Substantia nigra (tissue), 51 donors: ENCODE measurements at places on chromosomes 7 and 10.

- no peak for DNase-seq
Observed at GRCh38 chr10:116300542-116300941, 23.7 kb upstream of the CCDC172 start.

- DNase-seq = no peak
Observed at GRCh38 chr7:155203882-155204691, 93.6 kb upstream of the INSIG1 start.

- DNase-seq = no peak
Observed at GRCh38 chr10:95783741-95784140, 27.8 kb downstream of the ENTPD1 start.

- no peak for DNase-seq
Observed at GRCh38 chr7:90631502-90631901, 35.4 kb downstream of the CDK14 start.

DNA sequence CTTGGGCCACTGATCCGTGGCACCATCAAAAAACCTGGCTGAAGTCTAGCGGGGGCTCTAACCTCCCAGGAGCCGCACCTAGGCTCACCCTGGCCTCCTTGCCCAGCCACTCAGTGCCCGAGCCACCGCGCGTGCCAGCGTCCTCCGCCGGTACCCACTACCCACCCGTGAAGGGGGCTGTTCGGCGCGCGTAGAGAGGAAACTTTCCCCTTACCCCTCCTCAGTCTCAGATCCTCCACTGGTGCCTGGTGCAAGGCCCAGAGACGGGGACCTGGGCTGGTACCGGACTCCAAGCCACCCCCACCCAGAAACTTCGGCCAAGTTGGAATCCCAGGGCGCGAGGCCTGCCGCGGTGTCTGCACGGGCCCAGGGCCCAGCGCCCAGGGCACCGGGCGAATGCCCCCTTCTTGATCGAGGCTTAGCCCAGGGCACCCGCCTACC lies 3.5 kb upstream of the EBF3 start:
- DNase-seq = no peak

- DNase-seq = no peak
Observed at GRCh38 chr10:51617576-51618235, 81.7 kb downstream of the CSTF2T start.

- peak; percentile 8 for DNase-seq
Observed at GRCh38 chr7:142626420-142627035, 122.7 kb upstream of the PRSS1 start.

GRCh38 chr7:18861514-18862118 lies 255.8 kb downstream of the TWIST1 start:
- no peak for DNase-seq

DNA sequence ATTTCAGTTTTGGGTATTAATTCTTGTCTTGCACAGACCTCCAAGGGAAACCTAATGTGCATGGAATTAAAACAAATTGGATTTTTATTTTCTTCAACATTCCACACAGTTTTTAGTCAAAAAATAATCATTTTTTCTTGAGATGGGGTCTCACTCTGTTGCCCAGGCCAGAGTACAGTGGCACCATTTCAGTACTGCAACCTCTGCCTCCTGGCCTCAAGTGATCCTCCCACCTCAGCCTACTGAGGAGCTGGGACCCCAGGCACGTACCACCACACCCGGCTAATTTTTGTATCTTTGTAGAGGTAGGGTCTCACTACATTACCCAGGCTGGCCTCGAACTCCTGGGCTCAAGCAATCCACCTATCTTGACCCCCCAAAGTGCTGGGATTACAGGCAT lies 4.9 kb downstream of the BAIAP2L1 start:
- DNase-seq = no peak

DNA sequence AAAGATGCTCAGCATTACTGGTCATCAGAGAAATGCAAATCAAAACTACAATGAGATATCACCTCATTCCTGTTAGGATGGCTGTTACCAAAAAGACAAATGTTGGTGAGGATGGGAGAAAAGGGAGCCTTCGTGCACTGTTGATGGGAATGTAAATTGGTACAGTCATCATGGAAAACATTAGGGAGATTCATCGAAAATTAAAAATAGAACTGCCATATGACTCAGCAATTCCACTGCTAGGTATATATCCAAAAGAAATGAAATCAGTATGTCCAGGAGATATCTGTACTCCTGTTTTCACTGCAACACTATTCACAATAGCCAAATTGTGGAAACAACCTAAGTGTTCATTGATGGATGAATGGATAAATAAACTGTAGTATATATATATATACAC lies 228.1 kb downstream of the ACTR3B start:
- DNase-seq = no peak

GRCh38 chr10:96416643-96417042 lies 57.8 kb upstream of the OPALIN start:
- DNase-seq = peak; percentile 14

GRCh38 chr10:3873728-3874461 lies 88.9 kb upstream of the KLF6 start:
- DNase-seq = no peak

GRCh38 chr10:133356549-133357284 lies 1.1 kb downstream of the FUOM start:
- DNase-seq = no peak

DNA sequence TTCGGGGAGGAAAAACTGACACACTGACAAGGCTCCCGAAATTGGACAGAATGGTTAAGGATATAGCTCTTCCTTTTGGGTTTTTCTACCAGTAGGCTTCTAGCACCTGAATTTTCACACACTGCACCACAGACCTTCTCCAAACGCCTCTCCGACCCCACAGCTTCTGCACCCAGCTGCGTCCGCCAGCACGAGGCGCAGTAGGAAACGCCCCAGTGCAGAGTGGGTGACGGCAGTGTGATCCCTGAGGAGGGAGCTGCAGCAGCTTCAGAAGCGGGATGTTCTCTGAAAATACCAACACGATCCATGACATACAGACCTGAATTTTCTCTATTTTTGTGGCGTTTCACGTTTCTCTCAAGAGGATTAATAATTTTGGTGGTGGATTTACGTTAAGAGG lies 25.9 kb downstream of the HSPB1 start:
- no peak for DNase-seq

DNA sequence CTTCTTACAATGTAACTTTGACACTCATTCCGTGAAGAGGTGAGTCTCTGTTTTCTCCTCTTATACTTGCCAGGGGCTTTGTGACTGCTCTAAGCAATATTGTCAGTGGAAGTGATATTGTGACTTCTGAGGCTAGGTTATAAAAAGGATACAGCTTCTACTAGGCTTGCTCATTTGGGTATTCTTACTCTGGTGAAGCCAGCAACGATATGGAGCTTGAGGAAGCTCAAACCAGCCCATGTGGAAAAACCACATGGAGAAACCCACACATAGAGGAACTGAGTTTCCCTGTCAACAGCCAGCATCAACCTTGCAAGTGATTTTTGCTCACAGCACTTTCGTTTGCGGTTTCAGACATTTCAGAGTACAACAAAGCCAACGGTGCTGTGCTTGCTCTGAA lies 149.6 kb upstream of the SEMA3E start:
- no peak for DNase-seq

- DNase-seq = no peak
Observed at GRCh38 chr10:132538031-132538789, 623 bp downstream of the INPP5A start.

DNA sequence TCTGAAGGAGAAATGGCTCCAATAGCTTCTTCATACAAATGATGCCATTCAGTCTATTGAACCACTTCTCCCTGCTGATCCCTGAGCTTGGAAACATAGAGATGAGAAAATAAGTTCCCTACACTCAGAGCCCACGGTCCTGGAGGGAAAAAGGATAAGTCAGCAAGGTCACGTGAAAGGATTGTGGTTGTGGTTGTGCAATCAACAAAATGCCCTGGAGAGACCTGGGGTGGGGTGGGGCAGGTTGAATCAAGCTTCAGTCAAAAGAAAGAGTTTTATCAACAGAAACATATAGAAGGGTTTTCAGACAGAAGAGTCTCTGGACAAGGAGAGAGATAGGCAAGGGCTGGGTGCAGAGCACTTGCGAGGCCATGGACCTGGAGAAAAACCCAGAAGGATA lies 30.1 kb downstream of the C10orf90 start:
- no peak for DNase-seq

DNA sequence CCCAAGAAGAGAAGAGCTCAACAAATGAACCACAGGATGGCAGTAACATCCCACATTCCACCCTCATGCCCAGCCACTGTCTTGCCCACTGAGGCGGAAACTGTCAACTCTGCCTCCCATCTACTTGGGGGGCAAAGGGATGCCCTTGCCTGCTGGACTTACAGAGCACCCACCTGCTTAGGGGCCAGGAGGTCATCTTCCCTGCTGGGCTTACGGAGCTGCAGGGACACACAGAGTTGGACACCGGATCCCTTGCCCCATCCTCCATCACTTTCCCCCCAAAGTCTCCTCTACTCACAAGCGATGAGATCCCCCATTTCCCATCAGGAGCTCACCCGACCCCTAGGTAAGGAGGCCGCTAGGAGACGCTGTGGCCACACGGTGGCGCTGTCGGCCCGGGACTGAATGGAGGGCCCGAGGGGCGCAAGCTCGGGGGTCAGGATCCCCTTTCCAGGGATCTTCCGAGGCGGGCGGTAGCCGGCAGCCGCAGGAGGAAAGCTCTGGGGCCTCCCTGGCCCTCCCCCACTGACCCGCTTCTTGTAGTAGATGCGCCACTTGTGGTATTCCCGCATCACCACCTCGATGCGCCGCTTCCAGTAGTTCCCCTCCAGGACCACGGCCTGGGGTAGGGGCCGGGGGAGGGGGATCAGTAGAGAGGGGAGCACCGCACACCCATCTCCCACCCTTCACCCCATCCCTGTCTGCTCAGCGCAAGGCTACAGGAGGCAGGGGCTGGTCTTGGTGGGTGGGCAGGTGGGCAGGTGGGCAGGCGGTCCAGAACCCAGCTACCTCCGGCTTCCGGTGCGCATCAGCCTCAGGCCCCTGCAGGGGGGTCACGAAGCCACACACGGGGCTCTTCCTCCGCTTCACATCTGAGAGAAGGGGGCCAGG lies 17.3 kb downstream of the MLXIPL start:
- DNase-seq = no peak

- DNase-seq = no peak
Observed at GRCh38 chr7:148587076-148587475, 3.5 kb upstream of the C7orf33 start.

DNA sequence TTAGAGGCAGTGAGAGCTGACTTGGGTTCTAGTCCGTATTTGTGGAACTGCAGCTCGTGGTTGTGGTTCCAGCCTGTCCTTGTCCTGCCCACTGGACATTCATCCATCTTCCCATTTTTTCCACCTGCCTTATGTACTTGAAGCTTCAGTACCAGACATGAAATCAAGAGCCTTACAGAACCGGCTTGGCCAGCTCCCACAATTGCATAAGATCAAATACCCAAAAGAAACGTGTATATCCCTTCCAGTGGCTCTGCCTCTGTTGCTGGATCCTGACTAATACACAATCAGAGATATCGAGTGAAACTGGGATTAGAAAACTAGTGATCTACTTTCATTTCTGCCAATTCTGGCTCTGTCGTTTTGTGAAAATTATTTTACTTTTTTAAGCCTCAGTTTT lies 23.8 kb upstream of the LIPA start:
- DNase-seq = no peak

DNA sequence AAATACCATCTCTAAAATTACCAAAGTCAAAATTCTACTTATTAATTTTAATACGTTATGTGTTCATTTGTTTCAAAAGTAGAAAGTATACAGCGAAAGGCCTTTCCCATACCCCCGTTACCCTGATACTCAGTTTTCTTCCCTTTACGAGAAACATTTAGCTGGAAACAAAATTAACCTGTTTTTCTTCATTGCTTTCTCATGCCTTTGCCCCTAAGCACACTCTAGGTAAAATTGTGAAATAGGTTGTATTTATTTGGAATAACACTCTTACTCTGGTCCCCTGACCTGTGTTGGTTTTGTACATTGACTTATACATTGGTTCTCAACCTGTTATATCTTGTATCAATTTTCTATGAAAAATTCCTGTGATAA lies 47.1 kb downstream of the GLCCI1 start:
- no peak for DNase-seq

- DNase-seq = no peak
Observed at GRCh38 chr10:72612203-72612826, 13.6 kb downstream of the MICU1 start.

DNA sequence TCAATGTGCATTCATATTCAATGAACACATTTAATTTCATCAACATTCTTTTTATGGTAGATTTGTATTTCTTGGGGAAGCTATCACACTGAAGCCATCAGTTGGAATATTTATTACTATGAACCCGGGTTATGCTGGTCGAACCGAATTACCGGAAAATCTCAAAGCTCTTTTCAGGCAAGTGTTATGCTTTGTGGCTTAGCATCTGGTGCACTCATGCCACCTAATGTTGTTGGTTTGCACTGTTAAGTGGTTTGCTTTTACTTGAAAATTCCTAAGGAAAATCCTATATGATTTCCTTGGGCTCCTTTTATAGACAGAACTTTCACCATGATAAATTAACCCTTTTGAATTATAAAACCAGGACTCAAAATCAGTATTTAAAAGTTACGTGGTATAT lies 147.9 kb downstream of the DNAH11 start:
- no peak for DNase-seq

- no peak for DNase-seq
Observed at GRCh38 chr7:143497008-143497795, 19.5 kb downstream of the TAS2R41 start.

GRCh38 chr7:149719050-149719899 lies 54.1 kb downstream of the ZNF467 start:
- DNase-seq = no peak

DNA sequence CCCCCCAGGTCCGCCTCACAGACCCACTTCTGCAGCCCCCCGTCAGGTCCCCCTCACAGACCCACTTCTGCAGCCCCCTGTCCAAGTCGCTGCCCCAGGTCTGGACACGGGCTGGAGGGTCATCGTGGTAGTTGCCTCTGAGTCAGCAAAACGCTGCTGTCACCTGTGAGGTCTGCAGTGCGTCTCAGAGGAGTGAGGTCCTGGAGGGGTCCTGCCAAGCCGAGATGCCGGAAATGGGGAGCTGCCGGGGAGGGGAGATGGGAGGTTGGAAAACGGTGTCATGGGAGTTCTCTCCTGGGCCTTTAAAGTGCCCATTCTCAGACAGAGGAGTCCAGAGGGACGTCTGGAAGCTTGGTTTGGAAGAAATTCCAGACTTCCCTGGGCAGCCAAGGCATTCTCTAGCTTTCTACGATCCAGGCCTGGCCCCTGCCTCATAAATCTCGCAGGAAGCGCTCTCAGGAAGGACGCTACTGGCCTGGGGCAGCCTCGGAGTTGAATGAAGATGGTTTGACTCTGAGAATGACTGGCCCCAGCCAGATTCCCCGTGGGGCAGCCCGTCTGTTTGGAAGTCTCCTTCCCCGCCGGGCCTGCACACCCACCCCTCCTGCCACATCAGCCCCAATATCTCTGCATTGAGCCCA lies 38.7 kb downstream of the CALML3 start:
- no peak for DNase-seq

DNA sequence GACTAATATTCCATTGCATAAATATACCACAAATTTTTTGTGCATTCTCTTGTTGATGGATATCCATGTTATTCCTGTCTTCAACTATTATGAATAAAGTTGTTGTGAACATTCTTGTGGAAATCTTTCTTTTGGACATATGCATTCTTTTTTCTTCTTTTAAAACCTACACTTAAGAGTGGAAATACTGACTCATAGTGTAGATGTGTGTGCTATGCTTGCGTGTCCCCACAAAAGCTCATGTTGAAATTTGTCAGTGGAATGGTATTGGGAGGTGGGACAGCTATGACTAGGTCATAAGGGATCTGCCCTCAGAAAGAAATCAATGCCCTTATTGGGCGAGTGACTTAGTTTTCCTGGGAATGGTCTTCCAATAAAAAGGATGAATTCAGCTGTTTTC lies 203.6 kb upstream of the PRSS58 start:
- DNase-seq = no peak
